ENCODE measurements at places on chromosomes 3 and 15. TPM values are rescaled to one million over a fixed set of nuclear protein-coding genes. Genes with fewer than 3 reads are reported as not detected.

The LMOD3 gene
- under 0.01 TPM for total RNA-seq

The TMOD2 gene
- 4.1 TPM for total RNA-seq

The PCLAF gene
- total RNA-seq = 28.9 TPM

The GOLGA8G gene
- not detected for total RNA-seq

The SNAPC5 gene
- 23.1 TPM for total RNA-seq

The LRRC31 gene
- not detected for total RNA-seq

The CGNL1 gene
- total RNA-seq = 19.2 TPM

The FRMD5 gene
- 29.0 TPM for total RNA-seq

The FOXL2 gene
- total RNA-seq = 0.30 TPM

The CPLX3 gene
- total RNA-seq = not detected

The DUOX2 gene
- total RNA-seq = not detected

The SLC33A1 gene
- 28.9 TPM for total RNA-seq

The ENTPD3 gene
- total RNA-seq = not detected

The MELTF gene
- 6.2 TPM for total RNA-seq

The GOLGA8R gene
- 1.4 TPM for total RNA-seq

The GPR27 gene
- not detected for total RNA-seq

The A4GNT gene
- not detected for total RNA-seq

The WDR49 gene
- total RNA-seq = 0.32 TPM

The TRIM71 gene
- not detected for total RNA-seq

The GOLGA8O gene
- not detected for total RNA-seq

The ITPKA gene
- total RNA-seq = 0.65 TPM

The RBMS3 gene
- total RNA-seq = 33.1 TPM

The IRAK2 gene
- total RNA-seq = 30.5 TPM

The LXN gene
- 126 TPM for total RNA-seq

The ZNF774 gene
- 0.97 TPM for total RNA-seq

The CACNA1D gene
- total RNA-seq = not detected

The TJP1 gene
- total RNA-seq = 76.0 TPM

The CHRM5 gene
- not detected for total RNA-seq

The ANKUB1 gene
- 0.32 TPM for total RNA-seq

The NMNAT3 gene
- 0.30 TPM for total RNA-seq

The ZNF148 gene
- total RNA-seq = 27.7 TPM

The RYR3 gene
- total RNA-seq = not detected

The GHSR gene
- total RNA-seq = not detected

The SEC62 gene
- 33.5 TPM for total RNA-seq

The MORC1 gene
- total RNA-seq = not detected

The FAIM gene
- 7.1 TPM for total RNA-seq

The SEMA3G gene
- 61.1 TPM for total RNA-seq

The DISP2 gene
- 0.15 TPM for total RNA-seq

The TGM5 gene
- not detected for total RNA-seq

The TM2D3 gene
- 29.6 TPM for total RNA-seq

The MAP2K5 gene
- total RNA-seq = 2.7 TPM

The EAF1 gene
- 27.9 TPM for total RNA-seq

The IQCF5 gene
- not detected for total RNA-seq

The DUOX1 gene
- total RNA-seq = not detected

The ALS2CL gene
- 3.9 TPM for total RNA-seq

The SLCO2A1 gene
- total RNA-seq = 0.65 TPM

The SHC4 gene
- 0.15 TPM for total RNA-seq

The KIF23 gene
- 34.1 TPM for total RNA-seq

The SLC7A14 gene
- 1.4 TPM for total RNA-seq

The TM4SF1 gene
- 1,177 TPM for total RNA-seq

Measured in epithelial cell of umbilical artery (primary cell).